Fibroblast of the aortic adventitia (primary cell): ENCODE measurements at places on chromosomes 2 and 18.
A peak's percentile ranks its signal among the peaks of the same experiment; 100 is the strongest.

GRCh38 chr18:55317864-55318263 is 270.1 kb downstream of the TCF4 start:
- DNase-seq: no peak

GRCh38 chr2:64941801-64942200 is 47.4 kb upstream of the SLC1A4 start:
- no peak for DNase-seq

DNA sequence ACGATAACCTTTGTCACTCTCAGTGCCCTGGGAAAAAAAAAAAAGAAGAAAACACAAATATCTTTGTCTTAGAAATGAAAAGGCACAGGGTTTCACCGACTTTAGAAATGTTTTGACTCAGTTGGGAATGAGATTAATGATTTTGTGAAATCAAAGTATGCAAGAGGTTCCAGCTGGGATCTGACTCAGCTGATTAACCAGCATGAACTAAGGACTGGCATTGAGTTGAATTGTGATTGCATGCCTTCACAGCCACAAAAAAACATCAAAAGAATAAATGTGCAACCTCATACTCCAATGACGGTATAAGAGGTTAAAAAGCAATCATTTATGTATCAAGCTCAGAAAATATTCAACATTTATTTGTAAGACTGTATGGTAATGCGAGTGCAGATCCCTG is 566.6 kb upstream of the DSEL start:
- peak; percentile 97 for DNase-seq

- DNase-seq: peak; percentile 50
Measured at GRCh38 chr2:159961037-159961436, 101.4 kb downstream of the PLA2R1 start.

GRCh38 chr2:201628545-201628944 is 14.8 kb downstream of the TMEM237 start:
- DNase-seq: no peak

- DNase-seq: peak; percentile 77
Measured at GRCh38 chr18:58882044-58882443, 17.4 kb downstream of the ZNF532 start.

DNA sequence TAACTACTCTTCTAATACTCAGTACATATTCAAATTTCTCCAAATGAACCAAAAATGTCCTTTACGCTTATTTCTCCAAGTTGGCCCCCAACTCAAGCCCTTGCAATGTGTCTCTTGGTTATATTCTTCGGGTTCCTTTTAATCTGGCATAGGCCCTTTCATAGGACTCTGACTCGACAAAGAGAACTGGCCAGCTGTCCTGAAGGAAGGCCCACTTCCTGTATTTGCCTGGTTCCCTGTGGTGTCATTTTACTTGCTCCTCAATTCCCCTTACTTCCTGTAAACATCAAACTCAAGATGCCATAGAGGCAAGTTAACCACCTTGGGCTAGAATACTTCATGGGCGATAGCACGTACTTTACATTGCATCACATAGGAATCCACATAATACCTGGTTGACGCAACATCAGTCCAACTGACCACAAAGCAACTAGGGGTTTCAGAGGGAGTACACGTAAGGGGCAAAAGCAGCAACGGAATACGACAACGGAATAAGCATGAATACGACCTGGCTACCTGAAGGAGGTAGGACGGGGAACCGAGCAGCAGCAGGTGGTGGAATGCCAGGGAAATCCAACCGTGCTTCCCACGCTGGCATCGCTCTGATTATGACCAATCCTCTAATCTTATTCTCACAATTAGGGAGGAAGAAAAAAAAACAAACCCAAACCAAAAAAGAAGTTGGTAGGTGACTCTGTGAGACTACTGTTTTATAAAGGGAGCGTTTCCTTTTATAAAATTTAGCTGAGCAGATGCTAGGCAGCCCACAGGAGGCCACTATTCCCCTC is 823 bp upstream of the GORASP2 start:
- peak; percentile 3 for DNase-seq

- DNase-seq: peak; percentile 83
Measured at GRCh38 chr2:25567406-25567805, 106.0 kb downstream of the DTNB start.

DNA sequence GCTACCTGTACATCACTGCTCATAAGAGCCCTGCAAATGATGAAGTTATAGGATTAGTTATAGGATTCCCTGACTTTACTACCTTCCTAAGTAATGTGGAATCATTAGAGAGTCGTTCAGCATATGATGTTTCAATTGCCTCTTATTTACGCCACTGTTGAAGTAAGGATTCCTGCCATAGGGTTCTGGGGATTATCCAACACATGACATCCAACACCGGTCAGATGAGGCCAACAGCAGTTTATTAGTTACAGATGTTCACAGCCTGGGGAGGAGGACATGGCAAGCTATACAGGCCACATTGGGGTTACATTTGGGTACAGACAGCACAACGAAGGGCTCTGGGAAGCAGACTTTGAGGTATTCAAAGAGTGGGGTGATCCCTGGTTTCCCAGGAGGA is 134.1 kb upstream of the MC4R start:
- DNase-seq: peak; percentile 30

- DNase-seq: peak; percentile 18
Measured at GRCh38 chr2:99715956-99716355, 226.1 kb upstream of the REV1 start.

DNA sequence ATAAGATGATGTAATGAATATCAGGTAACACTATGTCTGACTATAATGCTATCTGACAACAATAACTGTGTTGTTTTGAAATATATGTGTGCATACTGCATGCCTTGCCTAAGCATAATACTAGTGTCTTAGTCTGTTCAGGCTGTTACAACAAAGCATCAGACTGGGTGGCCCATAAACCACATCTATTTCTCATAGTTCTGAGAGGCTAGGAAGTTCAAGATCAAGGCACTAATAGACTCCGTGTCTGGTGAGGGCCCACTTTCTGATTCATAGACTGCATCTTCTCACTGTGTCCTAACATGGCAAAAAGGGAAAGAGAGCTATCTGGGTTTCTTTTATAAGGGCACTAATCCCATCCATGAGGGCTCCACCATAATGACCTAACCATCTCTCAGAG is 80.1 kb downstream of the SUCLG1 start:
- no peak for DNase-seq

DNA sequence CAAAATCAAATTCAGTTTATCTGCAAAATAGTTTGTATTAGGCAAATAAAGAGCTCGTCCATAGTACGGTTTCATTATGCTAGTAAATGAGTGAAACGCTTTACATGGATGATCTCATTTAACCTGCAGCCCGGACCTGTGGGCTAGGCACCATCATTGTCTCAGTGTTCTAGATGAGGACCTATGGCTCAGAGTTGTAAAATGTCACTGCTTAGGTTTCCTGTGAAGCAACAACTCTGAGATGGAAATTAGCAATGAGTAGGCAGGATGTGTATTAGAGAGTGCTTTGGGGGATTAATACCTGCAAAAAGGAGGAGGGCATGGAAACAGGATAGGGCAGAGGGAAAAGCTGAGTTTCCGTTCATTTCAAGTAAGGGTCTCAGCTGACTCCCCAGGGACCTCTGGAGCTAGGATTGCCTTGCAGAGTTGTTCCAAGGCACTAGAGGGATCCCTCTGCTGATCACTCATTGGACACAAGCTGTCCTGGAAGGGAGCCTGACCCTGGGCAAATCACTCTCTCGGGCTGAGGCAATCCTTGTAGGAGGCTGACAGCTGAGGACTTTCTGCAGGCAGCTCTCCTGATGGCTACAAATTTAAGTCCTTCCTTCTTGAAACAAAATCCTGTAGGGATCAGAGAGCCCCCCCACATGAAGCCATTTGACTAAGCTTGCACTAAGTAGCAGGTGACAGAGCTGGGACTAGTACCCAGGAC is 58.8 kb upstream of the SIX2 start:
- peak; percentile 37 for DNase-seq

- DNase-seq: no peak
Measured at GRCh38 chr2:36168115-36168514, 187.5 kb upstream of the CRIM1 start.

- peak; percentile 68 for DNase-seq
Measured at GRCh38 chr2:26477911-26478253, at the start of gene OTOF. OTOF (minus strand) TSS chr2:26478124.

- peak; percentile 84 for DNase-seq
Measured at GRCh38 chr2:27737676-27738348, 33.7 kb upstream of the MRPL33 start.

DNA sequence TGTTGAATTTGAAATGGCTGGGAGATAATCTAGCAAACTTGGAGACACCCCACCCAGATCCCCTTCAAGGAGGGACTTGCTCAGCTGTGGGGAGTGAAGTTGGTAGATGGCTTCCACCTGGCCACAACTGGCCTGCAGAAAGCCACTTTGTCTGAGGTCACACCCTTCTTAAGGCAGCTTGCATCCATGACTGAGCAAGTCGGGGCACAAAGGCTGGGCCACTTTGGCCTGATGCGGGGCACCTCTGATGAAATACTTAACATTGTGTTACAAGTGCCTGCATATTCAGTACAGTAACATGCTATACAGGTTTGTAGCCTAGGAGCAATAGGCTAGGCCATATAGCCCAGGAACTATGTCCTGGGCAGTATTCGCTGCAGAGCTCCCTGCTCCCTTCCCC is 13.4 kb upstream of the RPL37A start:
- no peak for DNase-seq

DNA sequence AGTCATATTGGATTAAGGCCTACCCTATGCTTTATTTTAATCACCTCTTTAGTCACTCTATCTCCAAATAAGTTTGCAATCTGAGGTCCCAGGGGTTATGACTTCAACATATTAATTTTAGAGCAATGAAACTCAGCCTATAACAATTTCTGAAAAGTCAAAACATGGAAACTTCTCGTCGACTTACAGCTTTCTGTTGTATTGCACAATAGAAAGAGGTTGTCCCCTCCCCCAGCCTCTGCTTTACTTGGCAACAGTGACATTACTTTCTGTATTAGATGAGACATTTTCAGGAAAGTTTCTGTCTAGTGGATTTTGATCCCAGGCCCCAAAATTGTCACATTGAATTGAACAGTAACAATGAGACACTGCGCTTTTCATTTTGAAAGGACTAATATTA is 326.4 kb downstream of the THSD7B start:
- no peak for DNase-seq

DNA sequence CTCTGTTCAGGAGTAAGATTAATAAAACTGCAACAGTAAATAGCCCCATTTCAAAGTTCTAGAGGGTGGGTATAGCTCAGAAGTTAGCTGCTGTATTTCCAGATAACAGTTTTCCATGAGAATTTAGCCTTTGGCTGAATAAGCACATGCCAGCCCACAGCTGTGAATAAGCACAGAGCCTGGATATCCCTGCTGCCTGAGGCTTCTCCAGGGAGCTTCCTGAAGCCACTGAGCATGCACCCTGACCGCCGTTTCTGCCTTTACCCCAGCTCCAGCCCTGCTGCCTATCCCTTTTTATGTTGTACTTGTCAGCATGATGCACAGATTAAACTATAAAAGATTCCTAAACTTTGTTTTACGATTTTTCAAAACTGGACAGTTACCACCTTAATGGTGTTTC is 85.3 kb downstream of the FEZ2 start:
- no peak for DNase-seq

DNA sequence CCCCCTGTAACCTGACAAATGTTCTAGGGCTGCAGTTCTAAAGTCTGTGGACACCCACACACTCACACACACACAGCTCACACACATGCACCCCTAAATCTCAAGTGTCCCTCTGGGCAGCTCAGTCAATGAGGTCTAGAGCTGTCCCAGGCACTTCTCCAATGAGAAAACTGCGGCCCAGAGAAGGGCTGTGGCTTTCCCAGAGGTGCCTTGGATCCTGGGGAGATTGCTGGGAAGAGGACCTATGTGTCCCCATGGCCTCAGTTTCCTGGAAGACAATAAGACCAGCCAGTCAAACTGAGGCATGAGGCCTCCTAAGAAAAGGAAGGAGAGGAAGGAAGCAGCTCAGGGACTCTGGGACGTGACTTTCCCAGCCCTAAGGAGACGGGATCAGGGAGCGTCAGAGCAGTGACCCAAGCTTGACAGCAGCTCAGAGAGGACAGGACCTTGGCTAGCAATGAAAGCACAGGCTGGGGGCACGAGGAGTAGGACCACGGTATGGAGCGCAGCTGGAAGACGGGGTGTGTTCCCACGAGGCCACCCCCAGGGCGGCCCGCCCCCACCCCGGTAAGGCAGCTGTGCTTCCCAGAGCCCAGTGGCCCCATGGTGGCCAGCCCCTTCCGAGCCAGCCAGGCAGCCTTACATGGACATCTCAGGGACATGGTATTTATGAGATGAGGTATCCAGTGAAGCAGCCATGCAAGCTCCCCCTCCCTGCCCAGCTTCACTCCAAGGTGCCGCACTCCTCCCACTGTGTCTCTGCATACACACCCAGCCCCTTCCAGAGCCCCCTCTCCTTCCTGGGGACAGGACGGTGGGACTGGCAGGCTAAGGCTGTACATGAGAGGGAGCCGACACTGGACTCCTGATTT is 46.0 kb downstream of the TNS1 start:
- no peak for DNase-seq

- peak; percentile 28 for DNase-seq
Measured at GRCh38 chr2:40606862-40607261, 155.0 kb upstream of the SLC8A1 start.

DNA sequence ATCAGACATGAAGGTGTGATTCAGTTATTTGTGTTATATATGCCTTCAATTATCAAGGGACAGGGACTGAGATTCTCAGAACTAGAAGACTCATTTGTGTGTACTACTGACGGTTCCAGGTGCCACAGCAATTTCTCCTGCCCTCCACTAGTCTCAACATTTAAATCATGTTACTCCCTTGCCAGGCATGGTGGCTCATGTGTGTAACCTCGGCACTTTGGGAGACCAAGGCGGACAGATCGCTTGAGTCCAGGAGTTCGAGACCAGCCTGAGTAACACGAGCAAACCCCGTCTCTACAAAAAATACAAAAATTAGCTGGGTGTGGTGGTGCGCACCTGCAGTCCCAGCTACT is 1.1 kb downstream of the CNDP2 start:
- DNase-seq: no peak

DNA sequence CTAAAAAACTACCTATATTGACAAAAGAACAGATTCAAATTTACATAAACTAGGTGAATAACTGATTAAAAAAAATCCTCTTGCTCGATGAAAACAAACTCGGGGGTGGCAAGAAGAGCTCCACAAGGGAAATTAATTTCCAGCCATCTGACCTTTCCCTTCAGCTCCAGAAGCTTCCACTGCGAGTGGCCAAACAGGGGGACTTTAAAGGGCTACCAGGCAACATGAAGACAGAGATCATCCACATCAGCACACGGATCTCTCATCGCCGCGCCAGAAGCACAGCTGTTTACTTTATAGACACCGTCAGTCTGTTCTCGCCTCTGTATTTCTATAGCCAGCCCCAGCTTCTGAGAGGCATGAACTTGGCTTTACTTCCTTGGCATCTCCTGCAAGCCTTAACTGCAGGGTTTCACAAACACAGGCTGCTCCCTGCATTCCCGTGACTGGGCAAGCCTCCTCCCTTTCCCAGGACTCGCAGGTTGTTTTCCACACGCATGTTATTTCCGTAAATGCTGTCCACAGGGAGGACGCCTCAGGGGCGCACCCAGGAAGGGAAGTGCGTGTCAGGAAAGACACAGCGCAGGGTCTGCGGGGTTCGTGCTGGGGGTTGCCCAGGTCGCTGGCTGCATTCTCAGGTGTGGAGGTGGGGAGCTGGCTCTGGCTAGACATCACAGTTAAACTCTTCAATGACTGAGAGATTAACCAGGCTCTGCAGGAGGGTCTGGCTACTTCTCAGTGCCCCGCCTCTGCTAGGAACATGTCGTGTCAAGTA is 85.0 kb downstream of the USP40 start:
- no peak for DNase-seq

GRCh38 chr2:11292464-11293255 is 51.8 kb downstream of the ROCK2 start:
- DNase-seq: peak; percentile 51
